ENCODE measurements at places on chromosomes 1 and 21.

- no peak for DNase-seq
These were observed 121.4 kb downstream of the MRPL39 start for GRCh38 chr21:25485914-25486313.

GRCh38 chr1:84271441-84272151 lies 29.9 kb upstream of the SAMD13 start:
- DNase-seq = no peak

DNA sequence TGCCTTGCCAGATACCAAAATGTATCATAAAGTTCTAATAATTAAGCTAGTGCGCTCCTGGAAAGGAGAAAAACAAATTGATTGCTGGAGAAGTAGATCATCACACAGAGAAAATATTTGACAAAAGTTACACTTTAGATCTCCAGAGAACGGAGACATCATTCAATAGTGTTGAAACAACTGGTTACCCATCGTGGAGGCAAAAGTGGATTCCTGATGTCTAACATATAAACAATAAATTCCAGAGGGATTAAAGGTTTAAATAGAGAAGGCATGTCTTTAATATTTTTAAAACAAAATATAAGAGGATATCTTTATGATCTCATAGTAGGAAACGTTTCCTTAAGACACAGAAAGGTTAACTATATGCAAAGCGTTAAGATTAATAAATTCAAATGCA lies 41.0 kb downstream of the NRIP1 start:
- DNase-seq = no peak

GRCh38 chr1:203269654-203270020 lies 35.7 kb upstream of the BTG2 start:
- no peak for DNase-seq

DNA sequence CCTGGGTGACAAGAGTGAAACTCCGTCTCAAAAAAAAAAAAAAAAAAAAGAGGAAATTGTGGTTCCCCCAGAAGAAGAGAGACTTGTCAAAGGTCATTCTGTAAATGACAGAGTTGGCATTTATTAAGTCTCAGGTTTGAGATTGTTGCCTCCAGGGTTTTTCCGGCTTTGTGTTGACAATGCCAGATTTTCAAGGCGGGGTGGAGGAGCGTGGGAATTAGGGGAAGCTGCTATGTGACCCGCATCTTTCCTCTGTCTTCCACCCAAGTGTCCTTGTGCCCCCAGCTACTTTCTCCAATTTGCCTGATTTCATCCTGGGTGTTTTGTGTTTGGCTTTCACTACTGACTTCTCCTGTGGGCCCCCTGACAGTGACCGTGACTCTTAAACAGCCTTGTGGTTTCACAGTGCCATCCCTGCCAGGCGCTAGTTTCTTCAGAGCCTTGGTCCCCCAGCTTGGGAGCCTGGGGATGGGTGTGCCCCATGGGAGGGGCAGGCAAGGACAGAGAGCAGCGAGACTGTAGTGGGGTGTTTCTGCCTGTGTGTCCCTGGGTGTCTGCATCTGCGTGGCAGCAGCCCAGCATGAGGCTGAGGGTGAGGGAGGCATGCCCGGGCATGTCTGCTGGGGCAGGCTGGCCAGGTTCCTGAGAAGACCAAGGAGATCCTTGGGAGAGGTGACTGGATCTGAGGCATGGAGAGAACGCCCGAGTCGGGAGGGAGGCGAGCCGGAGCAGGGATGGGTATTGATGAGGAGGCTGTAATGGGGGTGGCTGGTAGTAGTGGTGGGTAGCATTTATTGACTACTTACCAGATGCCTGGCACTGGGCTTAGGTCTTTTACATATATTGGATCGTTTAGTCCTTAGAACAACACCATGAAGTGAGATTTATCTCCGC lies 46.3 kb downstream of the IER5 start:
- peak; percentile 19 for DNase-seq

Data from CD4-positive, alpha-beta T cell treated with Interleukin-15 for 4 hours (primary cell).